ENCODE measurements at places on chromosomes 3 and 15. TPM values are rescaled to one million over a fixed set of nuclear protein-coding genes. Genes with fewer than 3 reads are reported as not detected.

Gene FSD2
- total RNA-seq = not detected

Gene RYR3
- total RNA-seq = not detected

Gene HESX1
- 0.22 TPM for total RNA-seq

Gene SLITRK3
- not detected for total RNA-seq

Gene ACP3
- not detected for total RNA-seq

Gene PAQR9
- total RNA-seq = not detected

Gene FGF7
- total RNA-seq = not detected

Gene TM4SF4
- 0.22 TPM for total RNA-seq

Gene CIDEC
- not detected for total RNA-seq

Gene DLEC1
- total RNA-seq = not detected

Gene CLASP2
- 47.6 TPM for total RNA-seq

Gene PLA1A
- total RNA-seq = 3.5 TPM

Gene GNAT1
- not detected for total RNA-seq

Gene CCR9
- not detected for total RNA-seq

Gene TMEM202
- not detected for total RNA-seq

Gene RTP4
- total RNA-seq = 2.8 TPM

Gene KCNMB2
- total RNA-seq = not detected

Gene P2RY14
- total RNA-seq = not detected

Gene ERICH6
- not detected for total RNA-seq

Gene CADM2
- total RNA-seq = 0.20 TPM

Gene ALCAM
- 21.4 TPM for total RNA-seq

Gene AMIGO3
- under 0.01 TPM for total RNA-seq

Gene TTLL13
- under 0.01 TPM for total RNA-seq

Gene PCOLCE2
- not detected for total RNA-seq

Gene PLAAT1
- total RNA-seq = 0.20 TPM

Gene TMEM212
- not detected for total RNA-seq

Gene P2RY12
- total RNA-seq = not detected

Gene CHRFAM7A
- 0.60 TPM for total RNA-seq

Gene AADACL2
- not detected for total RNA-seq

Gene CTXN2
- not detected for total RNA-seq

Gene SENP8
- 1.2 TPM for total RNA-seq

Gene IL5RA
- not detected for total RNA-seq

Gene PP2D1
- not detected for total RNA-seq

Gene RARRES1
- total RNA-seq = 2.4 TPM

Gene CCRL2
- 0.40 TPM for total RNA-seq

Gene MELTF
- 0.40 TPM for total RNA-seq

Gene IFRD2
- total RNA-seq = 78.7 TPM

Measured in lung microvascular endothelial cell (primary cell).